ENCODE measurements at places on chromosomes 4 and X.

GRCh38 chr4:14545807-14546206, 456.5 kb upstream of the CPEB2 start:
- DNase-seq = no peak

- no peak for DNase-seq
Measured at GRCh38 chrX:7444967-7445366, 297.0 kb upstream of the PUDP start.

DNA sequence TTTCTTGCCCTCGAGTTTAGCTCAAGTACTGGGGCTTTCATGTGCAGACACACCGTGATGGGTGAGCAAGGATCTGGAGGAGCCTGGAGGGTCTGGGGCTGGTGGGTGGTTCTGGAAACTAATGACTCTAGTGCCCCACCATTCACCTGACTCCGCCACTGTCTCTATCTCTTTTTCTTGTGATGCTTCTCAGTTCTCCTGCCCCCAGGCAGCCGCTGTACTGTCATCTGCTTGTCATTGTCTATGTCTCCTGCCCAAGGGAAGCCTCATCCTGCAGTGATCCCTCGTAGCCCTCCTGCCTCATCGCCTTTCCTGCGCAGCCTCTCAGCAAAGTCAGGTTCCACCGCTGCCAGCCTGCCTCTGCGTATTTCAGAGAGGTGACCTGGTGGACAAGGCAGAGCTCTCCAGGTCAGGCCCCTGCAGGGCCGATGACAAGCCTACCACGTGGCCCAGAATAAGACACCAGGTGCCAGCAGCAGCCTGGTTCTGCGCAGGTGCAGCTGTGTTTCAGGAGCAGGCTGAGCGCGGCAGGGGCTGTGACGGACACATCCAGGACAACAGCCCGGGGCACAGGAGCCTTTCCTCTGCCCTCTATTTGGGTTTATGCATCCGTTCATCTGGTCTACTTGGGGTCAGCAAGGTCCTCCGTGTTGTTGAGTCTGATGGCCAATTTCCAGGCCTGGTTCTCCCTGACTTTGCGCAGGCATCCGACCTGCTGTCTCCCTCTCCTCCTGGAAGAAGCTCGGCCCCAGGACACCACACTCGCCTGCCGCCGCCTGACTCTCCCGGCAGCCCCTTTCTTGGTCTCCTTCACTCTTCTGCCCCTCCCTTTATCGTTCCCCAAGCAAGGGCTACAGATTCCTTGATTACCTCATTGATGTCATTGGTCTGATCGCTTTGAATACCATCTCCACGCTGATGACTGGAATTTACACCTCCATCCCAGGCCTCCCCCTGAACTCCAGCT, 30.9 kb upstream of the CDKN2AIP start:
- DNase-seq = no peak

DNA sequence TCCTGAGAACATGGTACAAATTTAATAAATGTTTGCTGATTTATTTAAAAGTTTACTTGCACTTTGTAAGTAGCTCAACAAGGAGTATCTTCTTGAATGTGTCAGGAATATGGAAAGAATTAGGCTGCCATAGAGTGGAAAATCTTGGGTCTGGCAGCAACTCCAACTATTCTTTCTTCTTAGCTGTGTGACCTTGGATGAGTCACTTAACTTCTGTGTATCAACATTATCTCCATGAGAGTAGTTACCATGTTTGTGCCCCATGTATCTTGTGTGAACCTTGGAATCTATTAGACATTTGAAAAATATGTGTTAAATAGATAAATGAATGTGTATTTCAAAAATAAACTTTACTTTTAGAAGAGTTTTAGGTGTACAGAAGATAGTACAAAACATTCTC, 348.8 kb downstream of the GBA3 start:
- DNase-seq = no peak

DNA sequence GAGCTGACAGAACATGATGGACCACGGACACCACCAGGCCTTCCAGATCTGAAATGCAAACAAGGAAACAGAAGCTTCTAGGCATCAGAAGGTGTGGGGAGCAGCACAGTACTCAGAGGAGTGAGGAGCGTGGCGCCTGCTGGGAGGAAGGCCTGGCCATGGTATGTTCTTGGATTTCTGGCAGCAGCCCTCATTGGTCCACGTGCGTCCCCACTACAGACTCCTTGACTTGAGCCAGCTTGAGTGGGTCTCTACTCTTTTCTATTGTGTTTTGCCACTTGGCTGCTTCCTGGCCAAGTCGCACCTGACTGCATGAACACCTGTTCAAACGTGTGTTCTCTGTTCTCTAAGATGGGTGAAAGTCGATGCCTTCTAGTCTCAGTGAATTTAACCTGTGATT, 18.0 kb downstream of the ZNF275 start:
- DNase-seq = no peak

DNA sequence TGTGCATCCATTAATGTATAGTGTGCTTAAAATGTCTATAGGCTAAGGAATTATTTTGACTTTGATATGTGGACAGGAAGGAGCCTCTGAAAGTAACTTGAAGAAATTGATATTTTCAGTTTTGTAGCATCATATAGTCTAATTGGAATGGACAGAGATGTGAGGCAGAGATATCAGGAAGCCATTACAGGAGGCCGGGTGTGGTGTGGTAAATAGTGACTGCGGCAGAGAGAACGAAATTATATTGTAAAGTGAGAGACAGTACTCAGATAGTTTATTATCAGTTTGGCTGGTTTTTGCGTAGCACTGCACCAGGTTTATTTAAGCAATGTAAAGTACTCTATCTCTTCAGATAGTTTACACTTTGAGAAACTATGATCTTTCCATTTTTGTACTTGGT, 98.5 kb downstream of the RAP1GDS1 start:
- no peak for DNase-seq

DNA sequence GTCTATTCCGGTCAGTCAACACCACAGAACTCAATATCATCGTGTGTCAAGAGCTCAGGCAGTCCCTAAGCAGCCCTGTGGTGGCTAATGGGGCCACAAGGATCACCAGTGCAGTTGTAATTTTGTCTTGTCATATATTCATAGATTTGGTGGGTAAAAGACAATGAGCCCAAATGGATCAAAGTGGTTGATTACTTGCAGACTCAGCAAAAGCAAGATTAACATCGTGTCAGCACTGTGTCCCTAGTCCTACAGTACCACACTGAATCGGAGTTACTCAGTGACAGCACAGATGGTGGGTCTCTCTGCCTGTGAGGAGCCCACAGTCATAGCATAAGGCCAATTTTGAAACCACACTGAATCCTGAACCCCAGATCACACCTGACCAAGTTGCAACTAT, 8.7 kb downstream of the XAGE5 start:
- DNase-seq = no peak

DNA sequence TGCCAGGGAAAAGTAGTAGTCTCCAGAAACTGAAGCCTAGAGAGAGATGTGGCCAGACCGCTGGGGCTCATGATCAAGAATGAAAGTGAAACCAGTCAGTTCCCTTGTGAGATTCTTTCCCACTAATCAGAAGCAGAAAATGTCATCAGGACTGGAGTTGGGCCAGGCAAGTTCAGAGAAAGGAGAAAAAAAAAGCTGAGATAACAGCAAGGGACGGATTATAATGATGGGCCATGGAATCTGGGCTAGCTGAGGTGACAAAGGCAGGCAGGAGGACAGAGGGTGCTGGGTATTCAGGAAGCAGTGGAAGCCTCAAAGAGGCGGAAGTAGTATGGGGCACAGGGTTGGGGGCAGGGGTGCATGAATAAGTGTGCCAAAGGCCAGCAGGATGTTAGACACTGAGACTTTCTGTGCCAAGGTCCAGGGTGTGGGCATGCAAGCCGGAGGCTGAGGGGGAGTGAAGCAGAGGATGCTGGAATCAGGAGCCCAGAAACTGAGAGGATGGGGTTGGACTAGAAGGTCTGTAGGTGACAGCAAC, 2.5 kb downstream of the CXorf38 start:
- peak; percentile 7 for DNase-seq

- DNase-seq = no peak
Measured at GRCh38 chr4:168841000-168841671, 168.9 kb downstream of the CBR4 start.

DNA sequence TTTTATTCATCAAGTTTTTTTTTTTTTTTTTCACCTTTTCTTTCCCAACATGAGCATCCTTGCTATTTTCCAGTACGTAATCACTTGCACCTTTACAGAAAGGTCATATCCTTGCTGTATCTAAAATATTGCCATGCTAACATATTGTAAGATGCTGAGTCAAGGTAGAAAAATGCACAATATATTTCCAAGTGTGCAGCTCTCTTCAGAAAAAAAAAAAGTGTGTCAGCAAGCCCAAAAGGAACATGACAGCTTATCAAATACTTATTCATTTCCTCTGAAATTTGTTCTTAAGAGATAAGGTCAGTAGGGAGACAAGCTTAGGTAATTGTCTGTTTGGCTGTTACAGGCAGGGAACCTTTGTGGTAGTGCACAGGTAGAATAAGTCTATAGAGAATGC, 27.0 kb downstream of the SH2D1A start:
- DNase-seq = no peak

- no peak for DNase-seq
Measured at GRCh38 chr4:159778298-159778697, 675.4 kb downstream of the RAPGEF2 start.

DNA sequence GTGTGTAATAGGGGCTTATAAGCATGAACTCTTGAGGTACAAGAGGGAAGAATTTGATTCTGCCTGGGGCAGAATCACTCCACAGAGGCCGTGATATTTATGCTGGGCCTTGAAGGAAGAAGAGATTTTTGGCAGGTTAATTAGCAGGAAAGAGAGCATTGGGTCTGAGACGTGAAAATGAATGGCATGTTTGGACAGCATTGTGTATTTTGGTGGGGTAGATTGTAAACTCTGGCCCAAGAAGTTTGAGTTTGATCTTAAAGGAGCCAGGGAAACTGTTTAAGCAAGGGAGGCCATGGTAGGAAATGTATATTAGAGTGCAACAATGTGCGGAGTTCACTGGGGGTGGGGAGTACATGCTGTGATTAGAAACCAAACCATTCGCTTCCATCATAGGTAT, 62.4 kb downstream of the NPNT start:
- no peak for DNase-seq

DNA sequence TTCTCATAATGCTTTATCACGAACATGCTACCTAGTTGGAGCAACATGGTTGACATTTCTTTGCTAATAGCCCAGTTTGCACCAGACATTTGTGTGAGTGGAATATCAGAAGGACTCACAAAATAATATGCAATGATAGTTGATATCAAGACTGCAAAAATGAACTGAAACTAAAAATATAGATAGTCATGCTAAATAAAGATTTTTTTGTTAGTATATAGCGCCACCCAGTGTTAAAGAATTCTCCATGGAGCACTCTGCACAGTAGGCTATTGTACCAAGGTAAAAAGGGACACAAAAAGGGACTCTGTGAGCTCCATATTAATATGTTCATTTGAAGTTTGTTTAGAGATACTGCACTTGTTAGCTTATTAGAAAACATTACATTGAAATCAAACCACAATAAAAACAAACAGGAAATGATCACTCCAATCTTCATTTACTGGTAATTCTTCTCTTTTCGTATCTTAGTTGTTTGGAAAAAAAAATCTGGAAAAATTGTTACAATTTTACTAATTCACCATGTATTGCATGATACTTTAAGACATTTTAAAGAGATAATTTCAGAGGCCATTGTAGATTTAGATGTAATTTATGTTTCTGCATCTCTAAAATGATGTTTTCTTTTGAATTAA, 1509.6 kb downstream of the ADGRL3 start:
- DNase-seq = peak; percentile 87

DNA sequence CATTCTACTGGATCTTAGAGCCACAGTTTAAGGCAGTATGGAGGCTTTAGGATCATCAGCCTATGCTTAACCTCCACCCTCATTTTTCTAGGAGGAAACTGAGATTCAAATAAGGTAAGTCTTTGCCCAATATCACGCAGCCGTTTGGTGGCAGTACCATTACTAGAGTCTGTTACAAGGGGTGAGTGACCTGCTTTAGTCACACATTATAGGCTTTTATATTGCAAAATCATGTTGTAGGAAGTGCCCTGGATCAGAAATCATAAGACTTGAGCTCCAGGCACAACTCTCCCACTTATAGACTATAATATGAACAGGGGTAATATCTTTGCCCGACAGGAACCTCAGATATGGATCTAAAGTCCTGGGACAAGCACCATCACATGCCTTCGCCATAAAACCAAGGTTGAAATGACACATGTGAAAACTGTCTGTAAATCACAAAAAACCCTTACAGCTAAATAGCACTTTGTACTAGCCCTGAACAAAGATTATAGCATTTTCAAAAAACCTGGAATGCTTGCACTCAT, 19.2 kb downstream of the HPSE start:
- no peak for DNase-seq

GRCh38 chr4:10296730-10297129, 160.5 kb downstream of the ZNF518B start:
- peak; percentile 85 for DNase-seq

GRCh38 chr4:101103381-101104142, 243.8 kb downstream of the PPP3CA start:
- peak; percentile 18 for DNase-seq

DNA sequence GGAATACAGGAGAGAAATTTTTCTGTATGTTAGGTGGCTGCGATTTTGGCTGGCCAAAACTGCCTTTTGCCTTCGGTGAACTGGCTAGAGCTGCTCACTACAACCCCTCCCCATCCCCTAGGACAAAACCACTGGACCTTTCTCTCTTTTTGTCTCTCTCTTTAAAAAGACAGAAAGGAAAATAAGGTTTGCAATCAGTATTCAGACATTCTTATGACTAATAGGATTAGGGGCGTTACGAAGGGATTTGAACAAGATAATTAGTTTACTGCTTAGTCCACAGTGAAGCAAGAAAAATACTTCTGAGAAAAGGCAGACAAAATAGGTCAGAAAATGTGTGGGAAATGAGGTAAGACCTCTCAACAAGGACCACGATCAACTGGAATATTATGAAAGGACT, 180.4 kb downstream of the SLIT2 start:
- no peak for DNase-seq

DNA sequence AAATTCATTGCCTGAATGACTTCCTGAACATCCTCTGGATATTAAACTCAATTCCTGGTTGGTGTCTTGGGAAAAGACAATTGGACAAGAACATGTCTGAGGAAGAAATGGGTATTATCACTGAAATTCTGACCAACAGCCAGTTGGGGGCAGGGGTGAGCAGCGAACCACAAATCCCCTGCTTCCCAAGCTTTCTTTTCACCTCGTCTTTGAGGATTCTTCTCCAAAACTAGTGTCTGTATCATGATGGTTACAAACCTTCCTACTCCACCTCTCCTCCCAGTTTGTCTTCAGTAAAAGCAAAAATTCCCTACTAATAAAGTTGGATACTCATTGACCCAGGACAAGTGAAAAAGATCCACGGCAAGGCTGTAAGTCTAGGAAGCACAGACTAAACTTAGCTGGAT, 48.3 kb upstream of the WDR1 start:
- peak; percentile 71 for DNase-seq

DNA sequence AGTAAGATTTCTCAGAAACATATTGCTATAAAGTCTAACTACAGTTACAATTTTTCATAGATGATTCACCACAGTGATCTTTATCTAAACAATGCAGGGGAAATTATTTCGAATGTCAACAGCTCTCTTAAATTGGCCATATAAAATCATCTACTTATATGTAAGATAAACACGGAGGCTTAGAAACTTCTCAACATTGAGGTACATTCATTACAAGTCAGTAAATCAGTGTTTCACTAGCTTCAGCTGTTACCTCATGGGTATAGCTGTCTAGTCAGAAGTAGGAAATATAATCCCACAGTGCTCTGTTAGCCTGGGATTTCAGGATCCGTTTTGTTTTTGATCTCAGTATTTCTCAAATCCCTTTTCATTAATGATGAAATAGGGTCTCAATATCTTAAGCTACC, 43.2 kb downstream of the PCDH7 start:
- DNase-seq = no peak

GRCh38 chr4:81460191-81460701, 11.5 kb downstream of the RASGEF1B start:
- no peak for DNase-seq

GRCh38 chr4:124135409-124135813, 577.1 kb downstream of the ANKRD50 start:
- DNase-seq = peak; percentile 42

Data from eye (tissue), 1 donor.